ENCODE measurements at places on chromosomes 11 and 22.

DNA sequence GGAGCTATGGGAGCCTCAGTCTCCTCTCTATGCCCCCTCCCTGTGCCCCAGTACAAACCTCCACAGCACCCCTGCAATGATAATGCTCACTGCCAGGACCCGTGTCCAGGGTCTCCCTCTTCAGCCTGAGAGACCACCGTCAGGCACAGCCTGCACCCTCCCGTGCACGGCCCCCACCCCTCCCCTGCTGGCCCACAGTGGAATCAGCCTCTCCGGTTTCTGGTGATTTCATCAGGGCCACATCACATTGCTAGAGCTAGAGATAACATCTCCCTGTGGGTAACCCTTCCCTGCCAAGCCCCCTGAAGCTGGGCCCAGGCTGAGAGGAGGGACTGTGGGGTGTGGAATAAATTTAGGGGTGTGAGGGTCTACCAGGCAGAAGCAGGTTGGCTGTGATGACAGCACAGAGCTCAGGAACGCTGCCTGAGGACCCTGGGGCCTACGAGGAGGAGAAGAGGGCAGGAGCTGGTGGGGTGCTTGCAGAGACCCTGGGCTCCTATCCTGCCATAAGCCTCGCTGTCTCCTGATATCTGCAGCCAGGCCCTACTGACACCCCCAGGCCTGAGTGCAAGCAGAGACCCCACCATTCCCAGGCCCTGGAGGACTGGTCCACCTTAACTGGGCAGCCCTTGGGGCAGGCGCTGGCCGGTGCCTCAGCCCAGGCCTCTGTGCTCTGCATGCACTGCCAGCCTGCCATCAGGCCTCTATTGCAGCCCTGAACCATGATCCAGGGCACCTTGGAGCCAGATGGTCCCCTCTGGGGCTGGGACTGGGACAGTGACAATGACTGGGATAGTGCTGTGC, at the start of gene KLHDC7B:
TSS of gene KLHDC7B (plus strand) at position 378 of the 804 bp plus-strand sequence. CDS start at position 723, 345 bp downstream.
- no peak for DNase-seq

DNA sequence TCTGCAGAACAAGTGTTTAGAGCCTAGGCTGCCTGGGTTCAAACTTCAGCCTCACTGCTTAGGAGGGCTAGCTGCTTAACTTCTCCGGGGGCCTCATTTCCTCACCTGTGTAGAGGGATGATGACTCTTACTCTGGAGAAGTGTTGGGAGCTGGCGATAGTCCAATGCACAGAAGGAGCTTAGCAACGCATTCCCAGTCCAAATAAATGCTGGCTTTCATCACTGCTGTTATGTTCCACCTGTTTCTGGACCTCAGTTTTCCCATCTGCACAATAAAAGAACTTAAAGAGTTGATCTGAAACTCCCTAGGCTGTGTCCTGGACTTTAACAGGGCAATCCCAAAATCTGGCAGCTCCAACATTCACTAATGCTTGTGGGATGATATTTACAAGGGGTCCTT, 337.8 kb downstream of the MIAT start:
- peak; percentile 62 for DNase-seq

DNA sequence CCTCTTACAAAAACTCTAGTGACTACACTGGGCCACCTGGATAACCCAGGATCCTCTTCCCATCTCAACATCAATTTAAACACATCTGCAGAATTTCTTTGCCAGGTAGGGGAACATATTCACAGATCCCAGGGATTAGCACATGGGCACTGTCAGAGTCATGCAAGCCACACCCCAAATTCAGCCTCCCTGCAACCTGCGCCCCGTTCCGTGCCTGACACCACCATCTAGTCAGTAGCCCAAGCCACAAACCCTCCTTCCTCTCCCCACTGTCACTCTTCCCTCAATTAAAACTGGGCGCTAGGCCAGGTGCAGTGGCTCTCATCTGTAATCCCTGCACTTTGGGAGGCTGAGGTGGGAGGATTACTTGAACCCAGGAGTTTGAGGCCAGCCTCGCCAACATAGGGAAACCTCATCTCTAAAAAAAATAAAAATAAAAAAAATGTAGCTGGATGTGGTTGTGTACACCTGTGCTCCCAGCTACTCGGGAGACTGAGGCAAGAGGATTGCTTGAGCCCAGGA, 6.4 kb downstream of the FADD start:
- no peak for DNase-seq

DNA sequence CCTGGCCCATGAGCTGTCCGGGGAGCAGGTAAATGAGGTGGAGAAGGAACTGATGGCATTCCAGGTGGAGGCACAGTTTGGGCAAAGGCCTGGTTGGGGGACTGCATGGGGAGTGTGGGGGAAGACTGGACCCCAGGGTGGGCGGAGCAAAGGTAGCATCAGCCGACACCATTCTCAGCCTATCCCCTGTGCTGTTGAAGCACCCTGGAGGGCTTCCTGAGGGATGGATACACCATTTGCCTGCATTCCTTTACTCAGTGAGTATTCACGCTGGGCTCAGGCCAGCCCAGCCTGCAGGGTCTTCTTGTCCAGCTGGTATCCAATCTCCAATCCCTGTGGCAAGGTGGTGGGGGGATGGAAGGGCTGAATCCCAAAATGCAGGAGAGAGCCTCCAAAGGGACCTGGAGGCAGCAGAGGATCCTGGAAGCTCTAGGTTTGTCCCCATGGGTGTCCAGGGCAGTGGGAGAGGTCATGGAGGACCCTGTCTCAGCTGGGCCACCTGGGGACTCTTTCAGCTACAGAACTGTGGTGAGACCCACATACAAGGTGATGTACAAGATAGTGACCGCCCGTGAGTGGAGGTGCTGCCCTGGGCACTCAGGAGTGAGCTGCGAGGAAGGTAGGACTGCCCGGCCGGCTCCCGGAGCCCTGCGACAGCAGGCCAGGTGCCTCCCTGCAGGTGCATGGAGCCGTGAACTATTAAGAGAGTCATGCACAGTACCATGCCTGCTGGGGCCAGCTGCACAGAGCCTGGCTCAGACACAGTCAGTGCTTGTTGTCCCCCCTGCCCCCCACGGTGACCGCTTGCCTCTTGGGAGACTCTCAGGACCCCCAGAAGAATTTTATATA, 9.5 kb downstream of the EMID1 start:
- no peak for DNase-seq

DNA sequence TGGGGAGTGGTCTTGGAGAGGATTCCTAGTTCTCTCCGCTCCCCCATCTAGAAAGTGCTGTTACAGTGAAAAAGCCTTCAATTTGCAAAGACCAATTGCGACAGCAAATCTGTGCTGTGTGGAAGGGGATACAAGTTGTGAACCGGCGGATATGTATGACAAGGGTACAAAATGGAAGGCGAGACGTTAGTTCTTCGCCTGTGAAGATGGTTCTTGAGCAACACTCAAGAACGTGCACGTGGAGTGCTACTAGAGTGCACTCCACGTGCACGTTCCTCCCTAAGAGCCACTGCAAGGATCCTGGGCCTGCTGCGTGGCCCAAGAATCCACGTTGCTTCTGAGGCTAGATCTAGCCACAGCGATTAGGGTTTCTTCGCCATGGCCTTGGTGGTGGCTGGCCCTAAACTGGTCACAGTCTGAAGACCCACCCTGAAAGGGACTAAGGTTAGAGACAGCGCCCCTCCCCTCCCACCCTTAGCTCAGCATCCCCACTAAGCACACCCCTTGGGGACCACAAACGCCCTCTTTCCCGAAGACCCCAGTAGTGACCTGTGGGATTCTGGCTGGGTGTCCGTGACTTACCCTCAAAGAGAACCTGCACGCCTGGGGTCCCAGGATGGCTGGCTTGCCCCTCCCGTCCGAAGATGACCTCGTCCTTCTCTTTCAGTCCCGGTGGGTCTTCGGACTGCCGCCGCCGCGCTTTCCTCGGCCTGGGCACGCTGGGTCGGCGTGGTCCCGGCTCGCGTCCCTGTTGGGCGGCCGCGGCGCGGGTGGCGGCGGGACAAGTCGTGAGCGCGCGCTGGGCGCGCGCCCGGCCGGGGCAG, 519 bp upstream of the PDE3B start:
- no peak for DNase-seq

GRCh38 chr11:35363854-35364780, 55.2 kb downstream of the SLC1A2 start:
- DNase-seq: peak; percentile 61

Measured in hindlimb muscle (tissue), 1 donor.